Femur (tissue), 1 donor: ENCODE measurements at places on chromosomes 12 and 14.
A peak's percentile ranks its signal among the peaks of the same experiment; 100 is the strongest.

DNA sequence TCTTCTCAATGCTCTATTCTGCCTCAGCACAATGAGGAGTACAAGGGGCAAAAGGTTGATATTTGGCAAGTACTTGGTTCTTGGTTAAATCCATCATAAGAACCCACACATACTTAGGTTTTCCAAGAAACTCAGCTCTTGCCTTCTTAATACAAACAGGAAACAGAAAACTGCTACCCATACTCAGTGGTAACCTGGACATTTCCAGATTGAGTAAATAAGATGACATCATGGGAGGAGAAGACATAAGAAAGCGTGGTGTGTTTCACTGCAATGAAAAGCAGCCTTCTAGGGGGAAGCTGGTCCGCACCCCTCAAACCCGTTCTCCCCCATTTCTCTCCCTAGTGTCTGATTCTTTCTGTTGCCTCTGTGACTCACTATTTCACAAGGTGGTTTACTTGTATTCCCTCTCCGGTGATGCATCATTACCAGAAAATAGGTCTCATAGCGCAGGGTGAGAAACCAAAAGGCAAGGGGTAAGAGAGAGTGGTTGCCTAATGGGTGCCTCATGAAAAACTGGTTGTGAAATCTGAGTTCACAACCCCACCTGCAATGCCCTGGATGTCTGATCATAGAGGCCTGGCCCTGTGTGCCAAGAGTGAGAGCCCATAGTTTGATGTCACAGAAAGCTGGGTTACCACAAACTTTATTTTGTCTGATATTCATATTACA lies 326.5 kb upstream of the TBX3 start:
- no peak for DNase-seq

- DNase-seq, result no peak
Measured at GRCh38 chr12:14614704-14615121, 47.0 kb upstream of the PLBD1 start.

DNA sequence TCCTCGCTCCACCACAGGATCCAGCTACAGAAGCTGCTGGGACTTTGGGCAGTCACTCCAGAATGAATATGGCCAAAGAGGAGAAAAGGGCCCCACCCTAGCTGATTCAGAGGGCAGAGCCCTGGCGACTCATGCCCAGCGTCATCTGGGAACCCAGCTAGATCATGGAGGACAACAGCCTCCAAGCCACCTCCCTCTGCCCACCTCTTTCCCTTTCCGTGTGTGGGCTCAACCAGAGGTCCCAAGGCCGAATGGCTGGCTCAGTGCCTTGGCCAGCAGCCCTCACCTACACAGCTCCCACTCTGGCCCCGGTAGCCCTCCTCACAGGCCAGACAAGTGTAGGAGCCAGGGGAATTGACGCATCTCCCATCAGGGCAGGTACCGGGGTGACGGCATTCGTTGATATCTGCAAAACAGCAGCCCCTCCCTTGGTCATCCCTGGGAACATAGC lies 17.4 kb downstream of the ISCA2 start:
- DNase-seq, result peak; percentile 19

DNA sequence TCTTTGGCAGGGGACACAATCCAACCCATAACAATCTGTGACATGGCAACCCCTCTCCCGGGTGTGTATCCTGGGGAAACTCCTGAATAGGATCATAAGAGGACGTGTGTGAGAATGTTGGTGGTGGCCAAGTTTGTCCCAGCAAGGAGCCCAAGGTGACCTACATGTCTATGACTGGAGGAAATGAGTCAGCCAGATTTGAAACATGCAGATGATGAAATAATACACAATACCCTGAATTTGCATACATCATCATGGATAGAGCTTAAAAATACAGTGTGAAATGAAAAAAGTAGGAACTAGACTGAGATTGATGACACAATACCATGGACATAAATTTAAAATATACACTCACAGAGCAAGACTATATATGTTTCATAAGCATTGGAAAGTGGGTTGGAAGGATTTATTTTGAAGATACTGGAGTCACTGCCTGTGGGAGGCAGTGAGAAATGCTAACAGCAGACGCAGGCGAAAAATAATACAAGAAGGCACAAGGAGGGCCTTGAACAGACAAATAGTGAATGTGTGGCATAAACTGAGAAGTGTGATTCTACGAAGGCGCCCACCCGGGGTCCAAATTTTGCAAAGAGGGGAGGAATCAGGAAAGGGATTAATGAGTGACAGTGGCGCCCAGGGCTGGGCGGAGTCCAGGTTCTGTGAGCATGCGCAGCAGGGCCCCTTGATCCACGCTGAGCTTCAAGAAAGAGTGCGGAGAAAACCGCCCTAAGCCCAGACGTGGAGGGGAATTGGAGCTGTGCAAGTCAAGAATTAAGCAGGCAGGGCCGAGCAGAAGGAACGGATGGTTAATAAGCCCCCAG lies 7.0 kb upstream of the MAP1LC3B2 start:
- no peak for DNase-seq

DNA sequence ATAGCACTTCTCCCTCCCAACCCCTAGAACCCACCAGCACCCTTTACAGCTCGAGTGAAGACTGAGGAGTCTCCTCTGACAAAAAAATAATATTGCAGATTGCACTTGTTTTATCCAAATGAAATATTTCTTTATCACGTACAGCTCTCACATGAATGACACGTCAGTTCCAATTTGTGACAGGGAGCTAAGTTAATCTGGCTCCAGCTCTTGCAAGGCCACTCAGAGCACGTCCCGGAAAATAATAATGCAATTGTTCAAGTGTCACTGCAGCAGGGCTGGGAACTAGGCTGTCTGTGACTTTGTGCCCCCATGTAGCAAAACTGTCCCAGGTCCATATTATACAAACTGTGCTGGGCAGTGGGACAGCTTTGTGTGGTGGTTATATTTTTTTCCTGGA lies 539.6 kb downstream of the VRK1 start:
- no peak for DNase-seq

DNA sequence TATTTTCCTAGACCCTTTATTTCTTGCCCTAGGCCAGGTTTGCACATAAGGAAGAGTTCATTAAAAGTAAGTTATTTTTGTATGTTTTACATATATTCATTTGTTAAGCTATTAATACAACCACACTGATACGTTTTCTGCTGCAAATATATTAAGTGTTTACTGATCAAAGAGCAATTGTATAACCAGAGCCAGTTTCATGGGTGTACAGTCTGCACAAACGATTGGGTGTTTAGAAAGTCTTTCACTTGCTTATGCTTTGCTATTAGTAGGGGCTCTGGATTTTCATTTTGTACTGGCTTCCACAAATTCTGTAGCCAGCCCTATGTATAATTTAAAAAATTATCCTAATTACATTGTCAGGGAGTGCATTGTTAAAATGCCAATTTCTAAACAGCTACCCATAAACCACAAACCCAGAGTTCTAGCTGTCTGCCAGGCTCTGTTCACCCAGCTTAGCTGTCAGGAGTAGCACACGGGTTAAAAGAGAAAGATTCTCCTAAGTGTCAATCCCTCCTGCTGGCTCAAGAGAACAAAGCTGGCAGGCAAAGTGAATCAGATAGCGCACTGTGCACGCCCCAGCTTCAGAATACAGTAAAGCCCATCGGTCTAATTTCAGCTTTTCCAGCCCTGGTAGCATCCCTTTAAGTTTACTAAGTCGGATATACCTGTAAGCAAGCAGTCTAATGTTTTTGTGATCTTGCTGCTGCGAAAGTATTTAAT lies 151.0 kb upstream of the LMO3 start:
- DNase-seq, result no peak

DNA sequence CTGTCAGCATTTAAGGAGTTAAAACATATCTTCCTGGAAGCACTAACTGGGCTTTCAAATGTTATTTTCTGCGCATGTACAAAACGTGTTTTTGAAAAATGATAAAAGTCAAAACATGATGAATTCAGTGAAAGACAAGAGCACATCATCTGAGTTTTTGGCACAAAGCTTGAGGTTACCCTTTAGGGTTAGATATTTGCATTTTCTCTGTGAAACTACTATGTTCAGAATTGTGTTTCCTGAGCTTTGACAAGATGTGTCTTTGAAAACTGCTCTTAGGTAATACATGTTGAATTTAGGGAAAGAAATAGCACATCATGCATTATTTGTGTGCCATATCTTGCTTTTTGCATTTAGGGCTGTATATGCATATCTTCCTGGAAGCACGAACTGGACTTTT lies 79.0 kb downstream of the ASCL4 start:
- no peak for DNase-seq
